ENCODE measurements at places on chromosomes 6 and 20.
A peak's percentile ranks its signal among the peaks of the same experiment; 100 is the strongest.

DNA sequence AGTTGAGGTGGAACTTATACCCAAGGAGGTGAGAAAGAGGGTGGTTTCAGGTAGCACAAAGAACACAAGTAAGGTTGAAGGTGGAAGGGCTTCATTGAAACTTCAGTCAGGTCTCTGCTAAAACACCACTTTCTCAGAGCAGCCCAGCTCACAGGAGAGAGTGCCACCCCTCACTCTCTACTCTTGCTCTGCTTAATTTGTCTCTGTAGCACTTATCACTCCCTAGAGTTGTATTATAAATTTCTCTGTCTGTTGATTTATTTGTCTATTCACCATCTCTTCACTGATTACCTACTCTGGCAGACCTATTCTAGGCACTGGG lies 353.8 kb upstream of the CNR1 start:
- no peak for DNase-seq

GRCh38 chr20:51725584-51726176 lies 42.5 kb downstream of the ATP9A start:
- no peak for DNase-seq

DNA sequence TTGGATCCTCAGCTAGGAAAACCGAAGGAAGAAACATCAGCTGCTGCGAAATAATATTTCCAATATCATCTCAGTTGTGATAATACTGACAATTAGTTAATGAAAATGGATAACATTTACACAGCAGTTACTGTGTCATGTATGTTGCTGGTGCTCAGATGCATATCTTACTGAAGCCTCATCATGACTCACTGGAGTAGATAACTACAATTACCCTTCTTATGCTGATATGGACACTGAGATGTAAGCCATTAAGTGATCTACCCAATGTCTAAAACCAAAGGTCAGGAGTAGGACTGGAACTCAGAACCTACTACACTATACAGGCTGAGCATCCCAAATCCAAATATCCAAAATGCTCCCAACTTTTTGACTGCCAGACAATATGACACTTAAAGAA lies 54.7 kb upstream of the LYRM2 start:
- no peak for DNase-seq

- peak; percentile 43 for DNase-seq
These were observed 19.0 kb downstream of the PXDC1 start for GRCh38 chr6:3732345-3733141.

DNA sequence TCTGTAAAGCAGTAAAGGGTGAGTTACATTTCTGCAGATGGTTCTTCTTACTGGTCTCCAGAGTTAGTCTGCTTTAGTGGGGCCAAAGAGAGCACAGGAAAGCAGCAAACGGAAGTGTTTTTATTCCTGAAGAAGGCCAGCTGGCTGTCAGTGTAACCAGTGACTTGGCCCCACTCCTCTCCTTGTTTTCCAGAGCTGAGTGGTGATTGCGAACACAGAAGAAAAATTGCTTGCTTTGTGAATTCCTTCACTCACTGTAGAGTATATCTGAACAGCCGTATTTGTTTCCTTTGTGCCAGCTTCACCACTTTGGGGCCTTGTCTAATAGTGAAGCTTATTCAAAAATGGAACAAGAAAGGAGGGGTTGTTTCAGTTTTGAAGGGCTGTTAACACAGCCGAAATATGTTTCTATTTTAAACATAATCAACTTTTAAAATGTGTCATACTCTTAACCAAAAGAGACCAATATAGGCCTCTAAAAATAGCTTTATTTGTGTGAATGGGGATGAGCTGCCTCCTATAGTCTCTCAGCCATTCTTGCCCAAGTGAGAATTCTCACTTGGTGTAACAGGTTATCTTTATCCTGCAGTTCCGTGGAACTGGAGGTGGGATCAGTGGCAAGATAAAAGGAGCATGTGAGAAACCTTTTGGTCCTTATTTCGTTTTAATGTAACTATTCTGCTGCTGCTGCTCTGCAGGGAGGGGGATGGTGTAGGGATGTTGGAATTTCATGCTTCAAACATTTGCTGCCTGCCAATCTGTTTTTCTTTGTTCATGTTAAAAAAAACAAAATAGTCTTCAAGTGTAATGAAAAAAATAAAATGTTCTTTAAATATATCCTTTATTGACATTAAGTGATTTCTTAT lies 37.8 kb downstream of the ZC2HC1B start:
- no peak for DNase-seq

Measured in stimulated activated CD8-positive, alpha-beta memory T cell treated with anti-CD3 and anti-CD28 coated beads, Interleukin-2, amount 100 ng/mL, for 1 hour (primary cell).